ENCODE measurements at places on chromosomes 5 and 9.

DNA sequence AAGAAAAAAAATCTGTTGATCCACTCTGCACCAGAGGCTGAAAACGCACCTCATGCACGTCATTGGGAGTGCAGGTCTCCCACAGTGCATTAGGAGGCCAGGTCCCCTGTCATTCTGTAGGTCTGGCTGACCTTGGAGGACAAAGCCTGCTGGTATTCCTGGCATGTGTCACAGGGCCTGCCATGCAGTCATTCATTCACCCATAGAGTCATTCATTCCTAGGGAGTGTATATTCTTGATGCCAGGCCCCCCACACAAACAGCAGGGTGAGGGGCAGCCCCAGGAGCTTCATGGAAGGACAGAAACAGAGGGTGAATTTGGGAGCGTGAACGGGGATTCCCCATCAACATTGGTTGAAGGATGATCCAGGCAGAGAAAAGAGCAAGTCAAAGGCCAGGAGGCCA, 2.2 kb downstream of the GBGT1 start:
- no peak for DNase-seq

DNA sequence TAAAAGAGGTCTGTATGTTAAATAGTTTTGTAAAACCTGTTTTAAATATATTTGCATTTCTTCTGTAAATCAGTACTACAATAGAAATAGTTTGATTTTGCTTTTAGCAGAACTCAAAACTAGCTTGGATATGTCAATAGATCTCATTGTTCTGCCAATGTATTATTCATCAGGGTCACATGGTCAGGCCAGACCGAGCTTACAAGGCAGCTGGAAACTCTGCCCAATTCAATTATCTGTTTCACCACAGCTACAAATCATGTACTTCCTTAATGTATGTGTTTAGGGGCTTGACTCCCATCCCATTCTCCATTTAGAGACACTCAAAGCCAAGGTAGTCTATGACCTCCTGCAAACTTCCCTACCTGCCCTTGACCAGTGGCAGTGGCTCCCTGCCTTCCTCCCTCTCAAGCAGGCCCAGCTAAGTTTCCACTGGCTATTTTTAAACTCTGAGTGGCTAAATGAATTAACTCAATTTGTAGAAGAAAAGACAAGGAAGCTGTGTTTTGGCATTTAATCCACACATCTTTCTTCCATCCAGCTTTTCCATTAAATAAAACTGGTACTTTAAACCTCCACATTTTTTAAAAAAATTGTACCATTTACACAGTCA, 46.4 kb upstream of the SELENOP start:
- DNase-seq: no peak

DNA sequence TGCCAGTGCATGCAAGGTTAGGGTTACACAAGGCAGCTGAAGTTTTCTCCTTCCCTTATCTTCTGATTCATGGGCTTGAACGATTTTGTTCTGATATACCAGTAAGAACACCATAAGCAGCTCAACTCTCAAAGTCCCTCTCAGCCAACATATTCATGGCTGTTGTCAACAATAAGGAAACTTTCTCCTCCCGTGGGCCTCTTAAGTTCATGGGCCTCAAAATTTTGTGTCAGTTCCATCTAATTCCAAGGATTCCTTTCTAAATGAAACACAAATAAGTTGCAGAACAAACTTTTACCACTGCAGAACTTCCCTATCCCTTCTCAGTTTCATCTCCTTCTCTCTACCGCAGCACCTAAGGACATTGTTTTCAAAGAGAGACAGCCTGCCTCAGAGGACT, 23.6 kb upstream of the CAST start:
- DNase-seq: no peak

DNA sequence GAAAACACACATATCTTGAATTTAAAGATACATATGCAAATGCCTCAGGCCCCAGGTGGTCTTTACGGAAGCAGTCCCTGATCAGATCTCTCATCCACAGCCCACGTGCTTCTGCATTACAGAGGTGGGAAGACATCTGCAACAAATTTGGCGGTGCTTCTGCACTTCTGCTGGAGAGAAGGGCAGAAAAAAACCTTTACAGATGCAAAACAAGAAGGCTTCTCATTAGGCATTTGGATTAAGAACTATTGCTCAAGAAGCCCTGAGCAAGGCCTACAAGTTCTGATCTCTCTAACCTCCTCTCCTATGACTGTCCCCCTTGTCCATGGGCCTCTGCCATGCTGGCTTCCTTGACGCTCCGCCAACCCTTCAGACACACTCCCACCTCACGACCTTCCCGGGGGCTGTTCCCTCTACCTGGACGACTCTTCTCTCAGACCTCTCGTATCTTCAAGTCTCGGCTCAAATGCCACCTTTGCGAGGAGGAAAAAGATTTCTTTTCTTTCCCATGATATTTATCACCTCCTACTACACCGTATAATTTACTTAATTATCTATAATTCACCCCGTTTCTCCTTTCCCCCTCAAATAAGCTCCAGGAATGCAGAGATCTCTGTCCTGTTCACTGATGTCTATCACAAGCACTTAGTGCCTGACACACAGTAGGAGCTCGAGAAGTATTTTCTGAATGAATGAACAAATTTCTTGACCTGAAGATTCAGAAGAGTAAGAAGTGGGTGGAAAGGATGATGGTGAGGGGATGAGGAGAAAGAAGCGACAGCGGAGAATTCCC, 1.1 kb downstream of the MTMR12 start:
- no peak for DNase-seq

DNA sequence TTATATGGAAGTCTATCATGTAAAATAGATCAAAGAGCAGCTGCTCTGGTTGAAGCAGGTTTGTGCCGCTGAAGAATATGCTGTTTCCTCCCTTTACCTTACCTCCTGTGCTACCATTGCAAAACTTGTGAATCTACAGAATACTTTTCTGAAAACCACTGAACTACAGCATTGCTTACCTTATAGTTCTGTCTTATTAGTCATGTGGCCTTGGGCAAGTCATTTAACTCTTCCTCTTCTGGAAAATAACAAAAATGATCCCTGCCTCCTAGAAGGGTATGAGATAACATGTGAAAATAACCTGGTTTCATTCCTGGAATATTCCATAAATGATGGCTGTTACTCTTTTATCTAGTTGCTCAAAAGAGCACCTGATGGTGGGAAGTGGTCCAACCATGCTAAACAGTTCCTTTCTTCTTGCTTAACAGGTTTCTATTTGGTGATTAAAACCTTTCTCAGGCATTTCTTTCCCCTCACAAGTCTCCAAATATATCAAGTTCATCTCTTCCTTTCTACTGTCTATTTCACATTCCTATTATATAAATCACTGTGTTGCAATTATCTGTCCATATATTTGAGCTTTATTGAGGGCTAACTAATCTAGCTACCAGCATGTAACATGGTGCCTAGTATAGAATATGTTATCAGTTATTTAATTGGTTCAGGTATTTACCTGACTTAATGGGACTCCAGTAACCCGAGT, 15.0 kb downstream of the TRIM32 start:
- no peak for DNase-seq

- no peak for DNase-seq
Observed at GRCh38 chr5:170216257-170216864, 16.4 kb upstream of the C5orf58 start.

DNA sequence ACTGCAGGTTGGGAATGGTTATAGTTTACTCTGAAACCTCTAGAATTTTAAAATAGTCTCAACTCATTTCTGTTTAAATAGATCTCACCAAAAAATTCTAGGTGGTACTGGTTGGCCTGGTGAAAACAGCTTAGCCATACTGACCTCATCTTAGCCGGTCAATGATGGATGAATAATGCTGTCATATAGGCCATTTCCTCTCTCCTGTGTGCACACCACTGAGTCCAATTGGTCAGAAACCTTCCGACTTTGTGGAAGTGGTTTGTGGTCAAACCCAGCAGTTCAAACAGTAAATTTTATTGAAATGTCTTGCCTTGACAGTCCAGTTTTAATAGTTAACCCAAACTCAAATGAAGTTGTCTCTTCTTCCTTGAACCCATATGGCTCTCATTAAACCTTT, 98.6 kb downstream of the GIN1 start:
- no peak for DNase-seq

DNA sequence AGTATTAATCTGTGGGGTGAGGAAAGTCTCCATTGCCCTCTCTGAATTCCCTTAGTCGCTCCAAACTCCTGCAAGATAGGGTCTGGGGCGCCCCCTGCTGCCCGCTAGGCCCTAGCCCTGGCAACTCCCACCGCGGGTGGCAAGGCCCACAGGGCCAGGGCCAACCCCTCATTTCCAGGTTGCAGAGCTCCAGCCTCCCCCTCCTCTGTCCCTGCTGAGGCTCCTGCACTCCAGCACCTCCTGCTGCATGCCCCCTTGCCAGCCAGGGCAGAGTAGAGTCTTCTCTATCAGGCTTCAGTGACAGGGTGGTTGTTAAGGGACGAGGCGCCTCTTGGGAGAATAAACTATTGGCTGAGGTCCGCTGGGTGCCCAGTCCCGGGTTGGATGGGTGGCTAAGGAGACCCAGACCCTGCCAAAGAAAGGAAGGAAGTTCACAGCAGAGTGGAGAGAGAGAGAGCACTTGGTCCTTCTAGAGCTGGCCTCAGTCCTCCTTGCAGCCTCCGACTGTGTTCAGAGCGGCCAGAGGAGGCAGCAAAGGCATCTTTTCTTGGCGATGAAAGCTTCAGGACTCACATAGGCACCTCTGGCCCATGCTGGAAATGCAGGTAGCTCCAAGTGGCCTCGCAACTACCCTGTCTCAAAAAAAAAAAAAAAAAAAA, 45.6 kb downstream of the SAR1B start:
- DNase-seq: peak; percentile 75

- no peak for DNase-seq
Observed at GRCh38 chr5:125043781-125044391, 297.4 kb upstream of the ZNF608 start.

GRCh38 chr9:38621434-38622287, 1.3 kb upstream of the ANKRD18A start:
- no peak for DNase-seq

DNA sequence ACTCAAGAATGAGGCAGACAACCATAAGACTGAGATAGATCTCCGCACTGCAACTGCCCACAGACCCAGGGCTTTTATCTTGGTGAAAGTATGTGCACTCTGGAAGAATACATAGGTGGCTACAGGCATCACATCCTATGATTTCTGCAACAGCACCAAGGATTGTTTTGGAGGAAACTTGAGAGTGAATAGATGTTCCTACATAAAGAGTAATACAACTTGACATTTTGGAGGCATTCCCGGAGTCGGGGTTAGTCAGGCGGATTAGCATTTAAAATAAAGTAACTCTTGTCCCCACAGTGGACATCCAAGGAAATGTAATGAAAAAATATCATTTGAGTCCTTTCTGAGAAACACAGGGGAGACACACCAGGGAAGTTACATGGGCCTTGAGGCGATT, 26.7 kb downstream of the TMEM174 start:
- no peak for DNase-seq

GRCh38 chr9:74336161-74336560, 161.0 kb upstream of the RORB start:
- no peak for DNase-seq

- DNase-seq: no peak
Observed at GRCh38 chr9:20659474-20659967, 24.5 kb upstream of the FOCAD start.

GRCh38 chr9:77764894-77765780, 117.0 kb upstream of the GNA14 start:
- no peak for DNase-seq

DNA sequence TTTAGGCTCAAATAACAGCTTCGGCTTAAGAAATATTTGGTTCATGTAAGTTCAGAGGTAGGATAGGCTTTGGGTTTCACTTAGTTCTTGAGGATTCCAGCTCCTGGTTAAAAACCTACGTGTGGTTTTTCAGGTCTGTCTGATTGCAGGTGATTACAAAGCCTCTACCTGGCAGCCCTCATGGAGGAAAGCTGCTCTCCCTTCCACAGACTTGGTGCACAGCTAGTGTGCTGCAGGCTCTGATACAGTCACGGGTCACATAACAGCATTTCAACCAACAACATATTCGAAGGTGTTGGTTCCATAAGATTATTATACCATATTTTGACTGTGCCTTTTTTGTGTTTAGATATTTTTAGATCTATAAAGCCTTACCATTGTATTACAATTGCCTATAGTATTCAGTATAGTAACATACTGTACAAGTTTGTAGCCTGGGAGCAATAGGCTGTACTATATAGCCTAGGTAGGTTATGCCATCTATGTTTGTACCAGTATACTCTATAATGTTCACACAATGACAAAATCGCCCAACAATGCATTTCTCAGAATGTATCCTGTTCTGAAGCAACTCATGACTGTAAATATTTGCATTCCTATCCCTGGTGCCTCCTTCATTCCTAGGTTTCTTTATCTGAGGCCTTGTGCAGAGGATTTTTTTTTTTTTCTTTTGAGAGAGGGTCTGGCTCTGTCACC, 8.0 kb upstream of the DCP2 start:
- DNase-seq: no peak

GRCh38 chr9:70761139-70761670, 346.7 kb upstream of the KLF9 start:
- DNase-seq: no peak

DNA sequence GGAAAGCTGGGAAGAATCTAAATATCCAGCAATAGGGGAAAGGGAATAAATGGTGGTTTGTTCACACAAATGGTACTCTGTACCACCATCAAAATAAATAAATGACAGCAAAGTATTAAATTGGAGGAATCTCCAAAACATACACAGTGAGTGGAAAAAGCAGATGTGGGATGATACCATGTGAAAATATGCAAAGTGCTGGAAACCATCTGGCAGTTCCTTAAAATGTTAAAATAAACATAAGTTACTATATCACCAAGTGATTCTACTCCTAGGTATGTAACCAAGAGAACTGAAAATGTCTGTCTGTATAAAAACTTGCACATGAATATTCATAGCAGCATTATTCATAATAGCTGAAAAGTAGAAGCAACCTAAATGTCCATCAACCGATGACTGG, 41.9 kb upstream of the TEX48 start:
- no peak for DNase-seq

DNA sequence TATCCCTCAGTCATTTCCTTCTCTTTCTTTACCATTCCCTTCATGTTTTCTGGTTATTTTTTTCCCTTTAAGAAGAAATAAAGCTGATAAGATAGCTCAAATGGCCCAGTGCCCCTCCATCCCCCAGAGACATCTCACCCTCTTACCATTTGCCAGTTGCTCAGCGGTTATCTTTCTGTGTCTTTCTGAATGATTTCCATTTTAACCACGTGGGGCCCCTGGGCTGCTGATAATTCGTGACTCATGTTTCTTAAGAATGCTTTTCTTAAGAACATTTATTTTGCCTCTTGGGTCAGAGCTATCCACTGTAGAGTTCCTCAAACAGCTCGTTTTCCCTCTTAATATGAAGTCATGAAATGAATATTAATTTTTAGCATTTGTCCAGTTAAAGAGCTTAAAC, 147.8 kb downstream of the MAST4 start:
- no peak for DNase-seq

DNA sequence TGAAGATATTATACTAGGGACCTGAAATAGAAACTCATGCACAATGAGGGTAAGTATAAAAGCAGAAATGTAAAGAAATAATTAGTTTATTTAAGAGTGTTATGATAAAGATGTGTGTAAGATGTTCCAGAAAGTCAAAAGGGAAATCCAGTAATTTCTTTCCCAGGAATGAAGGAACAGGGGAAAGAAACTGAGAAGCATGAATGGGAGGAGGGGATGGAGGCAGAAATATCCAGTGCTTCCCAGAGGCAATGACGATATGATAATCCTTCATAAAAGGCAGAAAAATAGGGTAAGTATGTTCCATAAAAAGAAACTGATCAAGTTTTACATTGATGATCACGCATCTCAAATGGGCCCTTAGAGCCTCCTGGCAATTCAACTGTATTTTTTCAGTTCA, 120.7 kb upstream of the LPAR1 start:
- no peak for DNase-seq

- DNase-seq: peak; percentile 42
Observed at GRCh38 chr9:134390537-134390936, 64.3 kb downstream of the RXRA start.
